Stomach (tissue), 19 donors: ENCODE measurements at places on chromosomes 2 and 18. TPM values are rescaled to one million over a fixed set of nuclear protein-coding genes. Genes with fewer than 3 reads are reported as not detected.

DNA sequence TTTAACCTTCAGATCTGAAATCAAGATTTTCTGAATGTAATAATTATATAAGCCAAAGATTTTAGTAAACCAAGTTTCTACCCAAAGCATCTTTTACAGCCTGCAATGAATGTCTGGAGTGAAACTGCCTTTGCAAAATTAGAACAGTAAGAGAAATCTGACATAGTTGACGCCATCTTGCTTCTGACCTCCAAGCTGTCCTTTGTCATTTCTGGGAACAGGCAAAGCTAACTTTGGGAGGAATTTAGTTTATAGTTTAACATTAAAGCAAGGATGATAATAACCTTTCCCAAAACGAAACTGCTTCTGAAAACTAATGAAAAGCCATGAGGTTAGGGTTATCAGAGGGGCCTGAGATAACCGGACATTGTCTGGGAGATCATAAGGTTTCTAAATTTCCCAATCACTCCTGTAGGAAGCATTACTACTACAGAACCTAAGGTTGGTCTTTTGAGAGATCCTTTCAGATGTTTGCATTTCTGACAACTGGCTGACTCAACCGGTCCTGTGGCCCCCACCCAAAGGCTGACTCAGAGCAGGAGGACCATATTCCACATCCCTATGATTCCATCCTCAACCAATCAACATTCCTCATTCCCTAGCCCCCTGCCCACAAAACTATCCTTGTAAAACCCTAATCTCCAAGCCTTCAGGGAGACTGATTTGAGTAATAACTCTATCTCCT lies 124.5 kb downstream of the TMEM131 start:
- H3K27me3 ChIP-seq: no peaks in the 10 kb centered on the region
- H3K4me3 ChIP-seq: no peak overlapping the region
- no peak for DNase-seq
- no peaks in the 10 kb centered on the region for H3K36me3 ChIP-seq
- no peak overlapping the region for H3K27ac ChIP-seq

DNA sequence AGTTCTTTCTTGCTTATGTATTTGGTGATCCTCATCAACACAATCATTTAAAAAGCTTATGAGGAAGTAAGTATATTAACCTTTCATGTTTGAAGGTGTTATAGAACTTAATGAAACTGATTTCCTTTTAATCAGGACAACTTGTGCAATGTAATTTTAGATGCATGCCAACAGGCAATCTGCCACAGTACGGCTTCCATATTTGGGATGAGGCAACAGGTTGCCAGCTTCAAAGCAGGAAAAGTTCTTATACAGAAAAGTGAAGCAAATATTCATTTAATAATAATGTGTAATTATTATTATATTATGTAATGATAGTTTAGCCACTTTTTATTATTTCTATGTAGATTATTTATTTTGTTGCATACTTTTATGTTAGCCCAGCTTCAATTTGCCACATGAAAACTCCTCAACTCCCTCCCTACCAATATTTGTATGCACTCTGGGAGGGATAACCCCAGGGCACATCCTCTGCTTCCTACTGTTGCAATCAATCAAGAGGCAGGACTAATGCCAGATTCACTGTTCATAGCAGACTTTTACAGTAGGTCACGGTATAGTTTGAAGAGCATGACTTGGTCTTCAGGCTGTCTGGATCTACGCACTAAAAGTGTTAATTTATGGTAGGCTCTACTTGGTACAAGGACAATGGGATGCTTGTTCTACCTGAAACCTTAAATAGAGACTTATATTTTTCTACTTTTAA lies 277.2 kb downstream of the AGPS start:
- no peak overlapping the region for H3K4me3 ChIP-seq
- H3K36me3 ChIP-seq: no peaks in the 10 kb centered on the region
- no peaks in the 10 kb centered on the region for H3K27me3 ChIP-seq
- no peaks in the 10 kb centered on the region for H3K4me1 ChIP-seq
- DNase-seq: no peak

- H3K36me3 ChIP-seq: no peaks in the 10 kb centered on the region
- H3K4me3 ChIP-seq: no peak overlapping the region
- H3K27ac ChIP-seq: no peak overlapping the region
- H3K27me3 ChIP-seq: peaks cover 32% of the 10 kb centered on the region
- no peaks in the 10 kb centered on the region for H3K4me1 ChIP-seq
Observed at GRCh38 chr2:96154506-96155380, 9.5 kb upstream of the DUSP2 start.

Gene EXOC6B
- 3.9 TPM for polyA plus RNA-seq
